ENCODE measurements at places on chromosomes 6 and 20.

- no peak for DNase-seq
Observed at GRCh38 chr6:40192516-40192915, 258.3 kb upstream of the MOCS1 start.

DNA sequence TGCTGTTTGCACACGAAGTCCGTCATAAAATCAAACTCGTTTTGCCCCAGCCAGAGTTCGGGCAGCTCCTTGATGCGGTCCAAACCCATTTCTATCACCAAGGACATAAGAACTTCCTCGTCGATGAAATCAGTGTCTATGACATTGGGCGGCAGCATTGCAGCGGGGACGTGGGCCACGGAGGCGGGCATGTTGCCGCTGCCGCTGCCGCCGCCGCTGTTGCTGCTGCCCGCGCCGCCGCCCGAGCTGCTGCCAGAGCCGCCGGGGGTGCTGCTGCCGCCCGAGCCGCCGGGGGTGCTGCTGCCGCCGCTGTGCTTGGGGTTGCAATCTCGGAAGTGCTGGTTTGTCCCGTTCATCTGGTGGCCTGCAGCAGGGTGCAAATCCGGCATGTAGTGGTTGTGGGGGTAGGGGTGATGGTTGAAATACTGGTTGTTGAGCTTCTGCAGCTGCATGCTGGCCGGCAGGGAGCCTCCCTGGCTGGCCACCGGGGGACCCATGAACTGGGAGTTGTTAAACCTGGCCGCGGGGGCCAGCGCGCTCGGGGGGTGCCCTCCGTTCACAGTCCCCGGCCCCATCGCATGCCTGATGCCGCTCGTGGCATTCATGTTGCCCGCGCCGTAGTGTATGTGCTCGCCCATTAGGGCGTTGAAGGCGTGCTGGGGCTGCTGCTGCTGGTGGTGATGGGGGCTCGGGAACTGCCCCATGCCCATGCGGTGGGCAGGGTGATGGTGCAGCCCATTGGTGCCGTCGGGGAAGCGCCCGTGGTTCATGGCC is 1.1 kb downstream of the CITED2 start:
- peak; percentile 33 for DNase-seq

- DNase-seq, result no peak
Observed at GRCh38 chr6:147603392-147604081, 95.0 kb downstream of the SAMD5 start.

DNA sequence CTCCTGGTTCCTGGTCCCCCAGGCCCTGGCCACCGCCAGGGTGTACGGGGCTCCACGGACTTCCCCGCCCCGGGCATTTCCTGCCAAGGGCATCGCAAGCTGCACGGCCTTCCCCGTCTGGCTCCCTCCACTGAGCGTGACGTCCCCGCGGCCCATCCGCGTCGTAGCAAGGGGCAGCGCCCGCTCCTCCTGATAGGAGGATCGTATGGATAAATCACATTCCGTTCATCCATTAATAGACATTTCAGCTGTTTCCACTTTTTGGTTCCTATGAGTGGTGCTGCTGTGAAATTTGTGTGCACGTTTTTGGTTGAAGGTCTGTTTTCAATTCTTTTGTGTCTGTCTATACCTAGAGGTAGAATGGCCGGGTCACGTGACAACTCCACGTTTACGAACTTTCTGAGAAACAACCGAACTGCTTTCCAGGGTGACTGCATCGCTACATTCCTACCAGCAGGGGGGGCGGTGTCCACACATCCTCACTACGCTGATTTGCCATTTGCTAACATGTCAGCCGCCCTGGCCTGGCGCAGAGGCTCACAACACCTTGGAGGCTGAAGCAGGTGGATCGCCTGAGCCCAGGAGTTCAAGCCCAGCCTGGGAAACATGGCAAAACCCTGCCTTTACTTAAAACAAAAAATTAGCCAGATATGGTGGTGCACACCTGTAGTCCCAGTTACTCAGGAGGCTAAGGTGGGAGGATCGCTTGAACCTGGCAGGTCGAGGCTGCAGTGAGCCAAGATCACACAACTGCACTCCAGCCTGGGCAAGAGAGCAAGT is 37.7 kb downstream of the KCNQ2 start:
- DNase-seq, result peak; percentile 54

DNA sequence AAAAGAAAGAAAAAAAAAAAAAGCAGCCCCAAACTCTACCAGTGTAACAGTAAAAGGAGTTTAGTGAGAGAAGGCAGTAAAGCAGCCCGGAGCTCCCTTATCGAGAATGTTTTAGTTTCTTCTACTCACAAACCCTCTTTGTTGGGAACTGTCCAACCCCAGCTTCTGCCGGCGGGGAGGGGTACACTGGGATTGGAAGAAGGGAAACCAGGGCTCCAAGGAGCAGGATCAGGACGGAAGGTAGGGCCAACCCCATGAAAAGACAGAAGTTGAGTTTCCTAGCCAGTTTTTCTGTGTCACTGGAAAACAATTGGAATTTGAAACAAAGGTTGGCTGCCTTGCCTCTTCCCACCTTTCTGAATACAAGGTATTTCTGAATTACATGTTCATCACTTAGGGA is 66.0 kb downstream of the KIZ start:
- DNase-seq, result no peak

DNA sequence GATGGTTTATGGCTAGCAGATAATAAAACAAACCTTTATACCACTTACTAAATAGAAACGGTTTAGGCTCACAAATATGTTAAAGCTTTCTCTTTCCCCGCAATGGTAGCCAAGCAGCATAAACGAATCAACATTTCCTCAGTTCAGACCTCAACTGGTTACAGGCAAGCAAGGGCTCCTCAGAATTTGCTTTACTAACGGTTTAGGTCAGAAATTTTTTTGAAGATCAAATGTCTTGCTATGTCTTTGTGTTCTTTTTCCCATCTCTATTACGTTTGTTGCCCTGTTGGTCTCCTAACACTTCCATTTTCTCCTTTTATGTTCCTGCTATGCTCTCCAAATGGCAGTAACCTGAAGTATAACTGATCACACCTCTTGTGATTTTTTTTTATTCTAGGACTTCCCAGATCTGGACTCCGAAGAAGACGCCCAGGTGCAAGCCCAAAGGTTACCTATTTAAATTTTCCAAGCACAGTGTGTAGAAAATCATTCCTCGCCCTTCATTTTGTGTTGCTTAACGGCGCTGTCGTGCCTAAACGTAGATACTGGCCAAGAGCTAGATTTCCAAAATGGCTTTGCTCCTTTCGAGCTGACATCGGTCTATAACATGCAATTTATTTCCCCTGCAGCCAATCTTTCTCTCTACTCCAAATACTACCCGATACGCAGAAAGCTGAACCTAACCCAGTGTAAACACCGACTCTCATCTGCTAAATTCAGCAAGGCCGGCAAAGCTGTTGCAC is 717 bp upstream of the ASF1A start:
- peak; percentile 15 for DNase-seq

- peak; percentile 13 for DNase-seq
Observed at GRCh38 chr20:47663354-47664067, 121.8 kb downstream of the SULF2 start.

GRCh38 chr6:152596726-152597125 is 40.4 kb downstream of the SYNE1 start:
- DNase-seq, result no peak

DNA sequence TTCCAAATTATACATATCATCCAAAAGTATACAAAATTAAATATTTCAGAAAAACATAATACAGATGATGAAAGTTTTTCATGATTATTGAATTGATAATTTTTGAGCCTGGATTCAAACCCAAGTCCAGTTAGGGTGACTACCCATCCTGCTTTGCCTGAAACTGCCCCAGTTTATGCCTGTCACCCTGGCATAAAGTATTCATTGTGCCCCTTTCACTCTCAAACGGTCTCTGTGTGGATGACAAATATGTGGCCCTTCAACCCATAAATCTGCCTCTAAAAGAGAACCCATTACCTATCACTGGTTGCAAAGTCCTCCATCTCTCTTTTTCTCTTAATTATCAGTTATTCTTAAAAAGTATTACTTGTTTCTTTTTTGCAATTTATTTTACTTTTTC is 553.7 kb upstream of the JARID2 start:
- no peak for DNase-seq

DNA sequence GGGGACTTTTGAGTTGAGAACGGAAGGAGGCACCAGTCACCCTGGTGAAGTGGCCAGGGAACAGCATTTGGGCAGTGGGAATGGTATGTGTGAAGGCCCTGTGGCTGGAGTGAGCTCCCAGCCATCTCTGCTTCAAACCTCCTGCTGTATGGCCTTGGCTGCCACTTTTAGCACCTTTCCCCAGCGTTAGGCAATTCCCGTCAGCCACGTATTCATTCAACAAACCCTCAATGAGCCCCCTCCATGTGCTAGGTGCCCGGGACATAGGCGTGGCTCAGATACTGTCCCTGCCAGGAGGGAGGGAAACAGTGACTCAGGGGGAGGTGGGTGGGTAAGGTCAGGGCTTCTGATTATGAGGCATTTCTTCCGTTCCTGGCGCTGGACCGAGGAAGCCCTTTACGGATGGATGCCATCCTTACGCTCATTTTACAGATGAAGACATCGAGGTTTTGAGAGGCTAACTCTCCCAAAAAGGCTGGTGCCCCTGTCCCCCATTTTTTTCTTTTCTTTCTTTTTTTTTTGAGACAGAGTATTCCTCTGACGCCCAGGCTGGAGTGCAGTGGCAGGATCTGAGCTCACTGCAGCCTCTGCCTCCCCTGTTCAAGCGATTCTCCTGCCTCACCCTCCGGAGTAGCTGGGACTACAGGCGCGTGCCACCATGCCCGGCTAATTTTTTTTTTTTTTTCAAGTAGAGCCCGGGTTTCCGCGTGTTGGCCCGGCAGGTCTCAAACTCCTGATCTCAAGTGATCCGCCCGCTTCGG is 37.5 kb downstream of the SRC start:
- no peak for DNase-seq

DNA sequence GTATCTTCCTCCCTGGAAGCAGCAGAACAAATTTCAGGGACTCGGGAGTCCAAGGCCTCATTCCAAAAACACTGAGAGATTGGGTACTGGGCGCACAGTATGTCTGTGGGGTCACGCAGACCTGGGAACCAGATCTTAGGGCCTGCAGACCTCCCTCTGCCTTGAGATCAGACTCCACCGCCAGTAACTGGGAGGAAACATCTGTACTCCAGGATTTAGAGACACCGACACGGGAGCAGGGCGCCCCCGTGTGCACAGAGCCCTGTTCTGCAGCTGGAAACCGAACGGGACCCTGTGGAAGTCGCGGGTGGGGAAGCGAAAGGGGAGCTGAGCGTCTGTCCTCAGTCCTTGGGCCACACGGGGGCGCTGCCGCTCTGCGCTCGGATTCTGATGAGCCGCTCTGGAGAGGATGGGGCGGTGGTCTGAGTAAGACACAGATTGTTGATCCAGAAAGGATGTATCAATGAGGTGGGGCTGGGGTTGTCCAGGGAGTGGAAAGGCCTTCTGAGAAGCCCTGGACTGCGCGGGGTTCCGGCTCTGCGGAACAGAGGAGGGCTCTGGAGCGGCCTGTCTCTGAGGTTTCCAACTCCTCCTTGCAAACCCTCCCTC is 35.7 kb upstream of the HLA-E start:
- peak; percentile 78 for DNase-seq

DNA sequence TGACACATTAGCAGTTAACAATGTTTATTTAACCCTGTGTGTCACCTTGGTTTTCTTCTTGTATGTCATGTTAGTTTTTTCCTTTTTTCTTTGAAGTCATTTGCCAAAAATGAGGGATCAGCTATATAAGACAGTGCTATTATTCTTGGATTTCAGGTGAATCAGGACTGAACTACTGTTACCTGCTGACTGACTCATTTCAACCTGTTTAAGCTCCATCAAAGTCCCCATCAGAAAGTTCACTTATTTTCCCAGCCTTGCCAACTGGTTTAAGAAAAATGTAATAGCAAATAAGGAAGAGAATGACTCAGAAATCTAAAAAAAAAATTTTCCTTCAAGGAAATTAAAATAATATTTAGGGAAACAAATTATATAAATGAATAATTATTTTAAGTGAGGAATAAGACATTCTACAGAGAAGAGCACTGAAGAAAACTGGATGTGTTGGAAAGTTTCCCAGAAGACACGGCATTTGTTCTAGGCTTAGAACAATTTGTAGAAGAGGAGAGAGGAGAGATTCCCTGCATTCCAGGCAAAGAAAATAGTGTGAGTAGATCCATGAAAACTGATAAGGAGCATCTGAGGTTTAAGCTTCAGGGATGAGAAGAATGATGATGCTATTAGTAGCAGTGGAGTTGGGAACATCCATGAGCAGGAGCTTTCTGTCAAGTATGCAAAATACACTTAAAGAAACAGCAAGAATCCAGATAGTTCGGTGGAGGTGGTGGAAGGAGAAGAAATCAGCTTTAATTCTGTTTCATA is 84.9 kb upstream of the SIM1 start:
- no peak for DNase-seq

GRCh38 chr6:117771403-117771802 is 96.1 kb downstream of the NUS1 start:
- no peak for DNase-seq

DNA sequence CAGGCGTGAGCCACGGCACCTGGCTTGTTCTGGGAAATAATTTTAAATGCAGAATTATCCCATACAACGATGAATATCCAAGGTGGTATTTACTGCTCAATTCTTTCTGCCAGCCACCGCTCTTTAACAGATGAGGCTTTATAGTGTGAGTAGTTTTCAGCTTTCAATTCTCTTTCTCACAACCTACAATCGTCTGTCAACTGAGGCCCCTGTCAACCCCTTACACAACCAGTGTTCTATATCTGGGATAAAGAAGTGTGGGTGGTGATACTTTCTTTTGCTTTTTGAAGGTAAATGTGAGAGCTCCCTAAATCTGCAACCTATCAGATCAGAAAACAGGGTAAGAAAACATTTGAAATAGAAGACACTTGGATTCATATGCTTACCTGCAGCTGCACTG is 22.5 kb downstream of the STAU1 start:
- DNase-seq, result no peak

DNA sequence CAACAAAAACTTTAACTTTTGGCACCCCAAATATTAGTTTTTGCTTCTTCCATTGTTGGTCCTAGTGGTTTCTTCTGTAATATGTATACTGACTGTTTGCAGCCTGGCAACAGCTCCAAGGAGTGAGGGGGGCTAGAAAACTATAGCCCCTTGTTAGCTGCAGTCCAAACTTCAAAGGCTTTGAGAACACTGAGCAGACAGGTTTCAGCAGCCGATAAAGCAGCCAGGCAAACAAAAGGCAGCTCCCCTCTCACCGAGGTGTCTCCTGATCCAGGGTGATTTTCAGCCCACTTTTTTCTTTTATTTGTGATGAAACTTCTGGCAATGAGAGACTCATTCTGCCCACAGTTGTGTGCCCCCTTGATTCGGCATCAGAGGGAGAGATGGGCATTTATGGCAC is 80.7 kb downstream of the OLIG3 start:
- no peak for DNase-seq

- no peak for DNase-seq
Observed at GRCh38 chr20:58684291-58684690, 8.3 kb upstream of the NPEPL1 start.
